ENCODE measurements at places on chromosomes 5 and 9.
A peak's percentile ranks its signal among the peaks of the same experiment; 100 is the strongest.

GRCh38 chr9:27303219-27303618 lies 6.3 kb upstream of the EQTN start:
- no peak overlapping the region for H3K27ac ChIP-seq
- H3K36me3 ChIP-seq = peaks cover 25% of the 10 kb centered on the region
- DNase-seq = peak; percentile 17
- peaks cover 11% of the 10 kb centered on the region for H3K4me1 ChIP-seq

DNA sequence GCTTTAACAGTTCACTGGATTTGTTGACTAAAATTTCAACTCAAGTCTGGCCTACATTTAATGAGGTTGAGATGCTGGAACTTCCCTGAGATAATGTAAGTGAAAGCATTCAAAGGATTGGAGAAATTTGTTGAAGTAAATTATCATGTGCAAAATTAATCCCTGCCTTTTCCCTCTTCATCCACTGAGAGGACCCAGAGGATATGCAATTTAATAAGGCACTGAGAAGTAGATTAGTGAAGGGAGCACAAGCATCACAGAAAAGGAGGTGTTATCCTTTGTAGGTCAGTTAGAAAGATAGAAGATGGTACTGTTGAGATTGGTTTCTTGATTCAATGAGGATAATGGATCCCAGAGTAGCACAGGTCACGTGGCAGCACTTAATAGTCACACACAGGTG lies 42.6 kb upstream of the ANKRD31 start:
- H3K27ac ChIP-seq = no peak overlapping the region
- H3K4me3 ChIP-seq = no peak overlapping the region
- H3K4me1 ChIP-seq = peaks cover 51% of the 10 kb centered on the region
- no peaks in the 10 kb centered on the region for H3K36me3 ChIP-seq
- H3K27me3 ChIP-seq = no peaks in the 10 kb centered on the region

- DNase-seq = no peak
- peaks cover 5% of the 10 kb centered on the region for H3K36me3 ChIP-seq
Observed at GRCh38 chr5:9681706-9682105, 51.6 kb upstream of the TAS2R1 start.

DNA sequence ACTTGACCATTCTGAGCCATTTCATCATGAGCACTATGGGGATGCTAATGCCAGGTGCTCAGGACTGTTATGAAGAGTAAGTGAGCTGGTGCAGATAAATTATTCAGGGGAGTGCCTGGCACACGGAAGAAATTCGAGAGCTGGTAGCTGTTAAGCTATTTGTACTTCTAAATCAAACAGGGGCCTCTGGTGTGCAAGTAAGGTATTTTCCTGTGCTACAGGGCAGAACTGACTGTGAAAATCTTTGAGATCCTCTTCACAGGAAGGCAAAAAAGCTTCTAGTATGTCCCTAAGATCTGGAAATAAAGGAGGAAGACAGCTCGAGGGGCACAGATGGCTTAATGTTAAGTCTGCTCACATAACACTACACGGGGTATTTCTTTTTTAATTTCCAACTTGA lies 106.3 kb upstream of the SPOCK1 start:
- H3K27ac ChIP-seq = no peak overlapping the region
- no peak for DNase-seq
- no peak overlapping the region for H3K4me3 ChIP-seq
- no peaks in the 10 kb centered on the region for H3K27me3 ChIP-seq

GRCh38 chr5:68115584-68115983 lies 100.0 kb upstream of the PIK3R1 start:
- DNase-seq = no peak
- peaks cover 5% of the 10 kb centered on the region for H3K4me1 ChIP-seq
- H3K27me3 ChIP-seq = no peaks in the 10 kb centered on the region
- no peak overlapping the region for H3K27ac ChIP-seq
- no peak overlapping the region for H3K4me3 ChIP-seq

GRCh38 chr9:77022783-77023440 lies 3.5 kb downstream of the FOXB2 start:
- peak; percentile 73 for DNase-seq
- no peaks in the 10 kb centered on the region for H3K36me3 ChIP-seq
- peaks cover 60% of the 10 kb centered on the region for H3K4me1 ChIP-seq

DNA sequence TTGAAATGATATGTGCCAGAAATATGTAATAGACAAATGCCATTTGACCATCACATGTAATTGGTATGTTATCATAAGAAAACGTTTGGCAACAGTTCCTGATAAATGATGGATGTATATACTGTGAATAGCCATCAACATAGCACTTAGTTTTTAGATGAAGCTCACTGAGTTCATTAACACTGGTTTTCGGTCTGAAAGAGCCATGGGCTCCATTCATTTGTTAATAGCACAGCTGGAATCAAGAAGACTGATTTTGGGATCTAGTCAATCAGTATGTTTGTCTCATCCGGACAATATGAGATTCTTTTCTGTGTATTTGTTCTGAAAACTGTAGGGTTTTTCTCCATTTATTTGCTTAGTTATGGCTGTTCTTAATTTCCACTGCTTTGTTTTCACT lies 413.5 kb upstream of the CLINT1 start:
- H3K36me3 ChIP-seq = peaks cover 1% of the 10 kb centered on the region
- H3K27ac ChIP-seq = no peak overlapping the region
- H3K4me1 ChIP-seq = peaks cover 24% of the 10 kb centered on the region
- H3K27me3 ChIP-seq = no peaks in the 10 kb centered on the region

DNA sequence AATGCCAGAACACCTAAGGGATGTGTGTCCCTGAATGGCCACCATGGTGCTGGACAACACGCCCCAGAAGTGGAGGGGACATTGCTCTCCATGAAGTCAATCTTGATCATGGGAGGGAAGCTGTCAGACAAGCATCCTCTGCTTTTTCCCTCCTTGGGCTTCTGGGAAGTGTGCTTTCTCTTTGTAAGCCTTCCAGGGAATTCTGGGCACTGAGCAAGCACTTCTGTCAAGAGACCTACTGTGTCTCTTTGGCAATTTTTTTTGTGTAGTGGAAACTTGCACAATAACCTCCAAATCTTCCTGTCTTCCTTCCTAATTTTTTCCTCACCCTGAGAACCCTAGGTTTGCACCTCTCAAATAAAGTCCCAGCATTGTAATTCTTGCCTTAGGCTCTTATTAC lies 132.0 kb downstream of the SEC61B start:
- no peak for DNase-seq
- no peaks in the 10 kb centered on the region for H3K36me3 ChIP-seq
- no peaks in the 10 kb centered on the region for H3K4me1 ChIP-seq
- H3K27me3 ChIP-seq = no peaks in the 10 kb centered on the region

- H3K36me3 ChIP-seq = no peaks in the 10 kb centered on the region
- no peak overlapping the region for H3K27ac ChIP-seq
- H3K4me1 ChIP-seq = peaks cover 10% of the 10 kb centered on the region
- no peak for DNase-seq
- no peak overlapping the region for H3K4me3 ChIP-seq
Observed at GRCh38 chr5:66915531-66915930, 281.1 kb downstream of the CD180 start.

GRCh38 chr5:168991311-168991710 lies 309.6 kb downstream of the SLIT3 start:
- no peak overlapping the region for H3K4me3 ChIP-seq
- peaks cover 54% of the 10 kb centered on the region for H3K4me1 ChIP-seq
- DNase-seq = no peak
- H3K27me3 ChIP-seq = no peaks in the 10 kb centered on the region
- no peak overlapping the region for H3K27ac ChIP-seq
- H3K36me3 ChIP-seq = no peaks in the 10 kb centered on the region
